Stimulated activated CD8-positive, alpha-beta memory T cell treated with anti-CD3 and anti-CD28 coated beads, Interleukin-4, amount 100 ng/mL, for 1 hour (primary cell): ENCODE measurements at places on chromosomes 16 and 17.
A peak's percentile ranks its signal among the peaks of the same experiment; 100 is the strongest.

DNA sequence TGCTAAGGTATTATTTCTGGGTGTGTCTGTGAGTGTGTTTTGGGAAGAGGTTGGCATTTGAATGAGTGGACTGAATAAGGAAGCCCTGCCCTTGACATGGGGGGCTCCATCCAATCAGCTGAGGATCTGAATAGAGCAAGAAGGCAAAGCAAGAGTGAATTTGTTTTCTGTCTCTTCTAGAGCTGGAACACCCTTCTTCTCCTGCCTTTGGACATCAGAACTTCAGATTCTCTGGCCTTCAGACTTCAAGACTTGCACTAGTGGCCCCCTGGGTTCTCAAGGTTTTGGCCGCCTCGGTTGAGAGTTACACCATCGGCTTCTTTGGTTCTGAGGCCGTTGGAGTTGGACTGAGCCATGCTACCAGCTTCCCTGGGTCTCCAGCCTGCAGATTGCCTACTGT is 448.6 kb downstream of the SHISA9 start:
- DNase-seq = no peak

DNA sequence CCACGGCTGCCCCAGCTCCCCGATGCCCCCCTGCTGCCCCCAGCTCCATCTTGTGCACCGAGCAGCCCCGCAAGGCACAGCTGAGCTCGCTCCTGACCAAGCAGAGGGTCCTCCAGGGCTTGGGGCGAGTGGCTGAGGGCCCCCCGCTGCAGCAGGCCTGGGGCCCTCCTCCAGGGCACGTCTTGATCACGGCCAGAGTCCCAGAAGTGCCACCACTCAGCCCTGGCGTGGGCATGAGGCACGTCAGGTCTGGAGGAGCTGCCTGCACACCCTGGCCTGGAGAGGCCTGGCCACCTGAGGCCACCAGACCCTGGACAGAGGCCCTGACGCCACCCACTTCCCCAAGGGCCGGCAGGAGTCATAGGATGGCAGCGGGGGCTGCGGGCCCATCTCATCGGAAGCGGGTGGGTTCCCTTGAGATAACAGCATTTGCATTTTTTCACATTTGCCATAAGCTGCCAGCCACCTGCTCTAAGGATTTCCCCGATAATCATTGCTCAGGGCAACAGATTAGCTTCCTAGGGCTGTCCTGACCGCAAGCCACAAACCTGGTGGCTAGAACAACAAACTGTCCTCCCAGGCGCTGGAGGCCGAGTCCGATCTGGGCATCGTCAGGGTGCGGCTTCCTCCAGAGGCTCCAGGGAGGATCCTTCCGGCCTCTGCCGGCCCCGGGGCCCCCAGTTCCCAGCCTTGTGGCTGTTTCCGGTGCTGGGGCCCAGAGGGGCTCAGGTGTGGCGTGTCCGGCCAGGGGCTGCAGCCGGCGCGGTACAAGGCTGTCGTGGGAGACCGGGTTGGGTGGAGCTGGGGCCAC is 23.9 kb upstream of the C1QTNF8 start:
- no peak for DNase-seq

DNA sequence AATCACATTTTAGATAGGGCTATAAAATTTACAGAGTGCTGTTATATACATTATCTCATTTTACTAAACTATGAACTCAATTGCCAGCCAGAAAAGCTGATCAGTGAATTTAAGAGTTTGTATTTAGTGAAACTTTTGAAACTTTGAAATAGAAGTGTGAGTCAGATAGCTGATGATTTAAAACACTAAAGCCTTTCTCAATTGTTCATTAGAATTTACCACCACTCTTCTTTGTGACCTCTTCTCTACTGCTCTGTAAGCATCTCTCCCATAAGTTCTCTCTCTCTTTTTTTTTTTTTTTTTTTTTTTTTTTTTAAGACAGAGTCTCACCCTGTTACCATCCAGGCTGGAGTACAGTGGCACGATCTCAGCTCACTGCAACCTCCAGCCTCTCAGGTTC is 43.7 kb downstream of the GOSR1 start:
- DNase-seq = no peak

DNA sequence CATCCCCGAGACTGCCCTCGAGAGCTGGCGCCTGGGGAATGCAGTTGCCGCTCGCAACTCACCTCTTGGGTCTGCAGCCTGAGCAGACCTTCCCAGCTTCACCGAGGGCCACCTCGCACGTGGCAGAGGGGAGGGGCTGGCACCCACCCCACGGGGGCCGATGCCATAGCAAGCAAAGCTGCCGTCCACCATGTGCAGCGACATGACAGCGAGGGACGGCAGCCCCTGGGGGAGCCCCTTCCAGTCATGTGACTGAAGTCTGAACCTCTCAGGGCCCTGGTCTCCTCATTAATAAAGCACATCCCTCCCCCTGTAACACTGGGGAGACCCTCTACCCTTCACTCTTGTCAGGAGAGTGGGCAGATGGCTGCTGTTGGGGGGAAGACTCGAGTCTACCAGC is 30.5 kb downstream of the CIBAR2 start:
- no peak for DNase-seq

GRCh38 chr17:4334776-4335584 is 31.5 kb downstream of the UBE2G1 start:
- no peak for DNase-seq

DNA sequence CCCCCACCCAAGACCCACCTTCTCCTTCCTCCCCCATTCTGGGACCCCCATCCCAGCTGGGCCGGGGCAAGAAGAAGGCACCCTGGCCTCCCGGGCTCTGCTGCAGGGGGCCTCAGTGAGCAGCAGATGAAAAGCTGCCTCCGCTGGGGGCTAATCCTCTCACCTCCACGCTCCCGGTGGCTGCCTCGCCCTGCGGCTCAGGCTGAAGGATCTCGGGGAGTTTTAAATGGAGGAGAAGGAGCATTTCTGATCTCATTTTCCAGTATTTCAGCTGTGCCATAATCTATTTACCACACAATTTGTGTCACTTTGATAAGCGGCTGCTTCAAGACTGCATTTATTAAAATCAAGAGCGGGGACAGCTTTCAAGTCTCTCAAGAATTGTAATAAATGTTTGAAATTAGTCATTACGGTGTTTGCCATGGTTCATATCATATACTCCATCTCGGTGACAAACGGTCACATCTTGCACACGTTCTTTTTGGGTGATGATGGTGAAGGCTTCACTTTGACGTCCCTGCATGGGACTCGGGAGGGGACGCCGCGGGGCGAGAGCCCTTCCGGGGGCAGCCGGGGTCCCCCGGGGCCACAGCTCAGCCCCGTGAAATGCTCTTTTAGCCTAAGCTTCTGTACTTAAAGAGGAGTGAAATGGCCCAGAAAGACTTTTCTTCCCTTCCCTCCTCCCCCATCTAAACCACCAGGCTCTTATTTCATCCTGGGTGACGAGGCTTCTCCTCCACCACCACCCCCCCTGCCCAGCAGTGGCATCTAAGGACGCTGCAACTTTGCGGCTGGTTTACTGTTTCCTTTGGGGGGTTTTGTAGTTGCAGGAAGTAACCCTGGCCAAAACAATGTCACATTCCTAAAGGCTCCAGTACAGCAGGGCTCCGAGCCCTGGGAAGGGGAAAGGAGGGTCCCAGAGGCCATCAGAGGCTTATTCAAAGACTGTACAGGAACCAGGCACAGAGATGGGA is 313.1 kb upstream of the TNRC6C start:
- DNase-seq = peak; percentile 39

DNA sequence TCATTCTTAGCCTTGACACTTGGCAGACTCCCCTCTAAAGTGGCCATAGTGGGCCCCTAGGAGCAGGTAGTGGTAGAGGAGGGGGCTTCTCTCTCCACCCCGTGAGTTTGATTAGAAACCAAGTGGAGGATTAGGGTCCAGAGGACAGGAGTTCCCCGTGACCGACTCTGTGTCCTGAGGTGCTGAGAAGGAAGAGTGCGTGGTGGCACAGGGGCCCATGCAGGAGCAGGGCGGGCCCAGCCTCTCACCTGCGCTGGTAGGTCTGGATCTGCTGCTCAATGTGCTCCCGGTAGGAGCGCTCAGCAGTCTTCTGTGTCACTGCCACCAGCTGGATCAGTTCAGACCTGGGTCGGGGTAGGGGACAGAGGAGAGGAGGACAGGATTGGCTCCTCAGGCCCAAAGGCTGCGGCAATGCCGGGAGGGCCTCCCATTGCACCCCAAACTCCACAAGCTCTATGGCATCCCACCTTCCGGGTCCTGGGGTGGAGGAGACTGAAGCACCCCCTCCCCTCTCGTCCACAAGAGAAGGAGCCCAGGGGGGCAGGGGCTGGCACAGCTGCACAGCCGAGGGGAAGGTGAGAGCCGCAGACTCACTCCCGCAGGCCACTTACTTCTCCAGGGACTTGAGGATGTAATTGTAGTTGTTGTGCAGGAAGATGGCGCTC is 6.2 kb downstream of the ZACN start:
- no peak for DNase-seq

GRCh38 chr17:2822358-2822757 is 26.1 kb downstream of the RAP1GAP2 start:
- DNase-seq = no peak

DNA sequence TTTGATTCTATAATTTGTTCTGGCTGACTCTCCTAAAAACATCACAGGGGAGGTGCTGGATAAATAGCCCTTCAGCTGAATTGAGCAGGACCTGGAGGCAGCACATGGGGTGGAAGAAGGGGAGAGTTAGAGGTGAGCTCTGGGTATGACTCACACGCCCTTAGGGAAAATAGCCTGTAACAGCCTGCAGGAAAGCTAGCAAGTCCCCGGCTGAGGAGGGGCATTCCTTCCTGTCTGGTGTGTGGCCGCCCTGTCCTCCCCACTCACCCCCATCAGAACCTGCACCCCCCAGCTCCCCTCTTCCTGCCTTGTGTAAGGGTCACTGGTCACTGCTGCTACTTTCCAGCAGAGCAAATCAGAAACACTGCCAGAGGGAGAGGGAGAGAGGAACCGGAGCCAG is 187.4 kb downstream of the C16orf95 start:
- DNase-seq = no peak

DNA sequence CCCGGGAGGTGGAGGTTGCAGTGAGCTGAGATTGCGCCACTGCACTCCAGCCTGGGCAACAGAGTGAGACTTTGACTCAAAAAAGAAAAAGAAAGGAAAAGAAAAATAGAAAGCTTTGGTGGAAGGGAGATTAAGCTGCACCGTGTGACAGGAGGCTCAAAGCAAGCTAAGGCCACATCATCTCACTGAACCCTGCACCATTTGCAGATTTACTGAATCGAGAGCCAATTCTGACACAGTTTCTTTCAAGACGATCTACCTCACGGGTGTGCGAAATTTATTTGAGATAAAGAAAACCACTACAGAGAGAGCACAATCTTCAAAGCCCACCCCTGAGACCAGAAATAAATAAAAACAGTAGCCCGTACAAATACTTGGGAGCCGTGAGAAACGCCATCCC is 49.6 kb downstream of the RTN4RL1 start:
- no peak for DNase-seq

DNA sequence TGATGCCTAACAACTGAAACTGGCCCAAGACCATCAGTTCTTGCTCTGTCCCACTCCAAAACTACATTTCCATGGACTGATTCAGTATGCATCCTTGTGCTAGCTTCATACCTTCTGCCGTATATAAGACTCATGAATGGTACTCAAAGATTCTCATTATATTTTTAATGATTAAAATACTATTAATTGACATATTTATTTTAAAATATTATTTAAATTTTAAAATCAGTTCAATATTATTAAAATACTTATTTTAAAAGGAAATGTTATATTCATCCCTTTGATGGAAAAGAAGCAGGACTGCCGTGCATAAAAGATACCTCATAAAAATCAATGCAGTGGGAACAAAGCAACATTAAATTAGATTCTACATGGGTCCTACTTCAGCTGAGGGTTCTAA is 153.4 kb downstream of the AXIN2 start:
- DNase-seq = no peak

GRCh38 chr17:19570544-19571062 is 36.9 kb downstream of the SLC47A1 start:
- DNase-seq = no peak

DNA sequence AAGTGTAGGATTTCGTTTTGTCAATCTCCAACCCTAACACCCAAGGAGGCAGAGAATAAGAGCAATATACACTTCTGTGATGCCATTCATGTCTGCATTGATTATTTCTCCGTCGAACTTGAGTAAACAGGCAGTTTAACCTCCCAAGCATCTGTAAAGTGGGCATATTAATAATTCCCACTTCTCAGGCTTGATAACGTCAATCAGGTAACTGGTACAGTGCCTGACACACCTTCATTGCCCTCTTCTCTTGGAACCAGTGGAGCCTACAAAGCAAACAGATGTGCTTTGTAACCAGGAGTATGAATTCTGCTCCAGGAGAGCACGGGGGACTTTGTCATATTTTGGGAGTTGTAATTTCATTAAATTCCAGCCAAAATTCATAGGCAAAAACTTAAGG is 32.5 kb upstream of the PLCG2 start:
- no peak for DNase-seq

- no peak for DNase-seq
These were observed 15.0 kb downstream of the CA10 start for GRCh38 chr17:52143542-52143941.

GRCh38 chr17:13353590-13353989 is 248.1 kb downstream of the HS3ST3A1 start:
- DNase-seq = no peak

GRCh38 chr17:1025733-1026598 is 29.0 kb downstream of the TIMM22 start:
- no peak for DNase-seq

DNA sequence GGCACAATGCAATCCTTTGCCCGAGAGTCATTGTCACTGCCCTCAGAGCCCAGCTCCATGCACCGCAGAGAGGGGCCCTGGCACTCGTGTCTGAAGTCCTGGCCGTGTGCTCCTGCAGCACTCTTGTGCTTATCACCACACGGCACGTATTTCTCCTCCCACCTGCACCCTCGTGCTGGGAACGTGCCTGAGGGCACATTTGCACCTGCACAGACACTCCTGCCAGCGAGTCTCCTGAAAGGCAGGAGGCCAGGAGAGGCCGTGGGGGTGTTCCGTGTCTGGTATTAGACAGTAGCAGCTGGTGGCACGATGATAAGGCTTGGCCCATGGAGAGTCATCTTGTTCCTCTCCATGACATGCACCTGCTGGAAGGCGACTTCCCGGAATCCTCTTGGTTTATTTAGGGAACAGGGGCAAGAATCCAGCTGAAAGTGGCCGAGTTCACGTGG is 3.4 kb upstream of the ACSF3 start:
- DNase-seq = no peak

GRCh38 chr17:28716740-28717577 is 709 bp downstream of the RAB34 start:
- DNase-seq = no peak

GRCh38 chr17:692116-692515 is 22.5 kb downstream of the VPS53 start:
- DNase-seq = no peak

DNA sequence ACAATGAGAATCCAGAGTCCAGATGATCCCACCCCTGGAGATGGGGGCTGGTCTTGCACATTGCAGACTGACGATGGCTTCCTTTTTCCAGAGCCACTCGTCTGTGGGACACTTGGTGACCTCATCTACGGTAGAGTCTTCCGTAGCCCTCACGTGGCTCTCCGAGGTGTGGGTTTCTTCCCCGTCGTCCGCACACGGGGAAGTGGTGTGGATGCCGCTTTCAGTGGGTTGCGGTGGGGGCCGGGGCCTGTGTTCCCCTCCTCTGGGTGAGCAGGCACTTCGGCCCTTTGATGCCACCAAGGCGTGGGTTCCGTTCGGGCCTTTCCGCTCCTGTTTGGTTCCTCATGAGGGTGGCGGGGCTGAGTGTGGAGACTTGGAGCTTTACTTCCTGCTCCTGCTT is 21.4 kb downstream of the BAIAP2 start:
- no peak for DNase-seq
